Right lung (tissue), 10 donors: ENCODE measurements at places on chromosomes 7 and 10.

- DNase-seq, result no peak
These were observed 6.1 kb downstream of the NPY start for GRCh38 chr7:24290004-24290641.

GRCh38 chr10:101772895-101773761 is 2.8 kb downstream of the FGF8 start:
- no peak for DNase-seq

DNA sequence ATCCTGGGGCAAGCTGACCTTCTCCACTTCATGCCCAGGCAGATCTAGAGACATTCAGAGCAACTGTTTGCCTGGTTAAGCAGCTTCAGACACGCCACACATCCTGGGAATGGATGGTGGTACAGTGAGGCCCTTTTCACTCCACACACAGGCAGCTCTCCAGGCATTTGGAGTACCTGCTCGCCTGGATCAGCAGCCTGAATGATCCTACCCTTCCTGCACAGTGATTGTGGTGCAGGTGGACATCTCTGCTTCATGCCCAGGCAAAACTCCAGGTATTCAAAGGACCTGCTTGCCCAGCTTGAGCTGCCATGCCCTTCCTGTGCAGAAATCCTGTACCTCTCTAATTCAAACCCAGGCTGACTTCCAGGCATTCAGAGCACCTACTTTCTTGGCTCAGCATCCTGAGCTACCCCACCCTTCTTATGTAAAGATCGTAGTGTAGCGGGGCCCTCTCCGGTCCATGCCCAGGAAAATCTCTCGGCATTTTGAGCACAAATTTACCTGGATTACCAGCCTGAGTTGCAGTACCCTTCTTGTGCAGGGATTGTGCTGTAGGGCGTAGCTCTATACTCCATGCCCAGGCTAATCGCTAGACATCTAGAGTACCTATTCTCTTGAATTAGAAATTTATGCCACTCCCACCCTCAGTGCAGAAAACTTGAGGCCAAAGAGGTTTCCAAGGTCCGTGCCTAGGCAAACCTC is 972.8 kb downstream of the ANKRD7 start:
- no peak for DNase-seq

GRCh38 chr7:22219036-22219435 is 137.9 kb downstream of the RAPGEF5 start:
- no peak for DNase-seq

DNA sequence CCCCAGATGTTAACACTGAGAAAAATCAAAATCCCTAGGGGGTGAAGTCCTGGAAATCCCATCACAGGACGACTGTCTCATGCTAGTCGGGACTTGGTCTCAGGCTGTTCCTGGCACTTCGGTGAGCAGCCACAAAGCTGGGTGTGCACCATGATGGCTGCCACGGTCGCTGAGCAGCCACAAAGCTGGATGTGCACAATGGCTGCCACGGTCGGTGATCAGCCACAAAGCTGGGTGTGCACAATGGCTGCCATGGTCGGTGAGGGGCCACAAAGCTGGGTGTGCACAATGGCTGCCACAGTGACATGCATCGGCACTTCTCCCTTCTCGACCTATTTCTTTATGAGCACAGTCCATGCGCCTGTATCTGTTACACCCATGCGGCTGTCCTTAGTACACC is 505.1 kb downstream of the TCERG1L start:
- no peak for DNase-seq

DNA sequence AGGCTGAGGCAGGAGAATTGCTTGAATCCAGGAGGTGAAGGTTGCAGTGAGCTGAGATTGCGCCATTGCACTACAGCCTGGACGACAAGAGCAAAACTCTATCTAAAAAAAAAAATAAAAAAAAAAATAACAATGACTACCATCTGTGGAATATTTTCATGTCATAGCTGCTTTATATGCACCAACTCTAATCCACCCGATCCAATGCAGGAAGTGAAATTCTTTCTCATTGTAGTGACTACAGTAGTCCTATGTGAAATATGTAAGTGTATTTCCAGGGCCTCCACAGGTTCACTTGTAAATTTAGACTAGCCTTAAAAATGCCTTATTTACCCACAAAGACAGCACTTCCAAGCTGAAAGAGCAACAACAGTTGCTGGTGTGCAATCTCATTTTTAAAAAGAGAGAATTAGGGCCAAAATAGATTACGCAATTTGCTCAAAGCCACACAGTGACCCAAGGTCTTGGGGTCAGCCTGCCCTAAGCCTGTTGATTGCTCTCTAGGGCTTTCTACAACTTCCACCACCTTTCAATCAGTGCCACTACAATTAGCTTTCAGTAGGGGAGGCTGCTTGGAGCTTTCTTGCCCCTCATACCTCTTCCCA is 25.8 kb upstream of the EGFR start:
- DNase-seq, result no peak

- DNase-seq, result no peak
These were observed 10.6 kb upstream of the PWWP2B start for GRCh38 chr10:132386419-132386831.

- DNase-seq, result no peak
These were observed 44.3 kb downstream of the PLCE1 start for GRCh38 chr10:94038024-94038423.

GRCh38 chr10:84254552-84255478 is 10.0 kb downstream of the RGR start:
- DNase-seq, result no peak

GRCh38 chr10:102410429-102411073 is 8.0 kb downstream of the PSD start:
- DNase-seq, result no peak

DNA sequence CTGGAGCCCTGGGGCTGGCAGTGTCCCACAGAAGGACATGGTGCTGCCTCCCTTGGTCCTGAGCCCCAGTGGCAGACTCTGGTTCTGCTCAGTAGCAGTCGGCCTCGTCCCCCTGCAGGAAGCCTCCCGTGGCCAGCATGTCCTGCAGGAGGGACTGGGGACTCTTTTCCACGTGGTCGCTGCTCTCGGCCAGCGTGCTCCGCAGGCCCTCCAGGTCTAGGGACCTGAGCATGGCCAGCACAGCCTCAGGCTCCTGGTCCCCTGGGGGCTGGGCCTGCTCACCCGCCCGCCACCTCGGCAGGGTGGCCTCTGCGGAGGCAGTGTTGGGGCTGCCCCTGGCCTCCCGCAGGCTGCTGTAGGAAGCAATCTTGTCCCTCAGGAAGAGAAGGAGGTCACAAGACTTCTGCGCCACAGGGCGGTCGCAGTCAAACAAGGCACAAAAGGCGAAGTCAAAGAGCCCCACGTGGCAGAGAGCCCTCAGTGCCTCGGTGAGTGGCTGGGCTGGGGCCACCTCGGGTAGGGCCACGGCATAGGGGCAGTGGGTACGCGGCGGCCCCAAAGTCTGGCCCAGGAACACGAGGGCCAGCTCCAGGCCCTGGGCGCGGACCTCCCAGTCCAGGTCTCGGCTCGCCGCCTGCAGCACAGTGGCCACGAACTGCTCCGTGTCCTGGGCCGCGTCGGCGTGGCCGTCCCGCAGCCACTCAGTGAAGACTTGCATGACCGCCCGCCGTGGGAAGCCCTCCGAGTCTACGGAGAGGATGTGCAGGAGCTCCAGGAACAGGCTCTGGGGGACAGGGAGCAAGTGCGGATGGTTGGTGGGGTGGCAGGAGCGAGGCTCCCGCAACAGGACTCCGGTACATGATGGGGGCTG is 17.1 kb downstream of the BRAT1 start:
- no peak for DNase-seq

DNA sequence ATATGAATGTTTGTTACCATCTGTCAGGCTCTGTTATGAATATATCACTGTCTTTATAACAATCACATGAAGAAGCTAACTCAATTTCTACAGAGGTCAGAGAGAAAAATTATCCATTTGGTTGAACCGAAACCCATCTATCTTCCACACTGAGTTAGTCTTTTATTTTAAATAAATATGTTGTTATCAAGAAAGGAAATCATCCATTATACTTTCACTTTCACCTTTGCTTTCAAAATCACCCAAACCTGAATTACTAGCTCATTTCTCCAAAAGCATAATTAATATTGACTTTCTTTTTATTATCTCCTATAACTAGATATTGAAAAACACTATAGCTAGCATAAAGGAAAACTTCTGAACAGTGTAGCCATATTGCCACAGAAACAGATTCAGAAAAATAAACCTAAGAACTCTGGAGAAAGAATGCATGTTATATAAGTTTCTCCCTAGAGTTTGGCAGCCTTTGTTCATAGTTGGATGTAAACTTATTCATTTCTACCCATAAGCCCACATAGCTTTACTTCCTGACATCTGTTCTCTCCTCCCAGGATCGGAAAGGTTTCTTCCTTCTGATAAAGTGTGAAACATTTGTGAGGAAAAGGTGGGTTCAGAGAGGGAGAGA is 66.0 kb downstream of the NPSR1 start:
- DNase-seq, result no peak

DNA sequence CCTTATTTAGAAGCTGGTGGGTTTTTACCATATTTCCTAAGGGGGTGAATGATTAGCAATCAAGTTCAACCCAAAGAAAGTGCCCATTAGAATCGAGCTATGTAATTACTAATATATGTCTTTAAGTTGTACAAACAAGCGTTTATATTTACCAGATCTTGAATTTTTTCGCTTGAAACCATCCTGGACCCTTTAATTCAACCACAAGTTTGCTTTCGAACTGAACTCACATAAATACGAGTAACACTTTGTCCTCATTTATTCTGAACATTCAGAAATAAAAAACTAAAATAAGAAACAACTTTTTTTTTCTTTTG is 1.5 kb downstream of the SRI start:
- DNase-seq, result no peak

DNA sequence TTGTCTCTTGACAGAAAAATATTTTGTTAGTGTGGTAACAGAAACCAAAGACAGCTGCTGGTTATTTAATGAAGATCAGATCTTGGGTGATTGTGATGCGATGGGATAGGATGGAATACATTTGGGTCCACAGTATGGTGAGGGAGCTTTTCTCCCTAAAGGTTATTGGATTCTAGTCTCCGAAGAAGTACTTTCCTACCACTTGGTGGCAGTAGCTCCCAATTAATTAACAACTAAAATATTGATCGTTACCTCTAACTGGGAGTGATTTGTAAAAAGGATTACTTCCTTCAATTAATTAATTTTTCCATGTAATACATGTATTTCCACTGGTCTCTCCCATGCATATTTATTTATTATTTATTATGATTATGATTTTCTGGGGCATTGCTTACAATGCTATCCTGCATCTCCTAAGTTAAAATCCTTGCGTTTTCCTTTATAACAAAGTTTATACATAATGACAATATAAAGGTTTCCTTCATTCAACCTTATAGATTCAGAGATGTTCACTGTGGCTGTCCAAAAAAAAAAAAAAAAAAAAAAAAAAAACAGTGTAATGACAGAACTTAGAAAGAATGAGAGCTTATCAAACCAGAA is 25.6 kb downstream of the TMEM196 start:
- DNase-seq, result peak; percentile 13

GRCh38 chr10:113069595-113069994 is 119.5 kb downstream of the TCF7L2 start:
- no peak for DNase-seq

GRCh38 chr7:78684201-78684600 is 769.3 kb downstream of the MAGI2 start:
- DNase-seq, result no peak

GRCh38 chr7:26083113-26083512 is 68.9 kb upstream of the NFE2L3 start:
- no peak for DNase-seq

- DNase-seq, result no peak
These were observed 48.5 kb upstream of the MKX start for GRCh38 chr10:27794157-27794556.

GRCh38 chr7:102129636-102130370 is 156.9 kb upstream of the SH2B2 start:
- DNase-seq, result no peak

GRCh38 chr7:130752424-130752823 is 18.4 kb upstream of the KLF14 start:
- DNase-seq, result no peak

GRCh38 chr10:13219685-13220670 is 14.2 kb downstream of the UCMA start:
- no peak for DNase-seq

DNA sequence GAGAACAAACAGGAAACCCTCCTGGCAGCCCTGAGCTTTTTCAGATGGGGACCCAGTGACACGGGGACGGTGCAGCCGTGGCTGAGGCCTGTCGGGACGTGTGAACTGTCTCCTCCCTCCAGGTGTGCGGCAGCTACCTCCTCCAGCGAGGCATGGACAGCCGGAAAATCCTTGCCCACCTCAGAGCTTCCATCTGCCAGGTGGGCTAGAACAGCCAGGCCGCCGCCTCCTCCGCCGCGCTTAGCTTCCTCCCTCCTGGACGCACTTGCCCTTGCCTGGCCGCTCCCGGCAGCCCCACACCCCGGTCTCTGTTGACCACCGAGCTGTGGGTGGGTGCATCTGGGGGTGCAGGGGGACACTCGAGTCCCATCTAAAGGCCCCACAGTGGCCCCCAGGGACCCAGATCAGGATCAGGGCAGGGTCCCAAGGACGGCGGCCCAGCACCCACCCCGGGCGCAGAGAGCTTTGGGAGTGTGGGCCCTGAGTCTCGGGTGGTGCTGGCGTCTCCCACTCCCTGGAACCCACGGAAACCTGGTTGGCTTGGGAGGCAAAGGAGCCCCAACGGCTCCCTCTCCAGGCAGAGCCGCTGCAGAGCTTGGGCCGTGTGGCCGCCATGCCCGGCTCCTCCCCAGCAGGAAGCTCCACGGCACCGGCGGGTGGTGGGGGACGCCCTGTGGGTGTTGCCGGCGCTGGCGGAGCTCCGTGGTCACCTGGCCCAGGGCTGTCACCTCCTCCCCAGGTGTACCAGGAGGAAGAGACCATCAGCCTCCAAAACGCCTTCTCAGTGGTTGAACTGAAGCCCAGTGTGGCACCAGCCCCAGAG is 32.9 kb upstream of the UTF1 start:
- no peak for DNase-seq

GRCh38 chr7:1225441-1226185 is 7.1 kb upstream of the UNCX start:
- no peak for DNase-seq

DNA sequence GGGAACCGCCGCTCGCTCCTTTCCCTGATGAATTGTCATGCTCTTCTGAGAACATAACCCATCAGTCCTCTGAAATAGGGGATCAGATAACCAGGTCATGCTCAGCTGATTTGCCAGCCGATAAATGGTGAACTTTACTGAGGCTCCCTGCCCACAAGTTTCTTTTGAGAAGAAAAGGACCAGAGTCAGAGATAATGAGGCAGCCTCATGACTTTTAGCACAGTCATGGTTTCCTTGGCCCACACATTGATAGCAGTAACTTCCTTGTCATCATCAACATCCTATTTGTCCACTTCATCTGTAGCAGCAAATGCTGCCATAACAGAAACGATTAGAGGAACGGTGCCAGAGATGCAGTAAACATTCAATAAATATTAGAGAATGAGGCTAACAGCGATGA is 509.0 kb downstream of the GATA3 start:
- DNase-seq, result no peak

- no peak for DNase-seq
These were observed 105.2 kb downstream of the PRKCQ start for GRCh38 chr10:6474871-6475270.

GRCh38 chr7:137441451-137441850 is 97.9 kb upstream of the PTN start:
- DNase-seq, result no peak
